ENCODE measurements at places on chromosomes 16 and 17.

DNA sequence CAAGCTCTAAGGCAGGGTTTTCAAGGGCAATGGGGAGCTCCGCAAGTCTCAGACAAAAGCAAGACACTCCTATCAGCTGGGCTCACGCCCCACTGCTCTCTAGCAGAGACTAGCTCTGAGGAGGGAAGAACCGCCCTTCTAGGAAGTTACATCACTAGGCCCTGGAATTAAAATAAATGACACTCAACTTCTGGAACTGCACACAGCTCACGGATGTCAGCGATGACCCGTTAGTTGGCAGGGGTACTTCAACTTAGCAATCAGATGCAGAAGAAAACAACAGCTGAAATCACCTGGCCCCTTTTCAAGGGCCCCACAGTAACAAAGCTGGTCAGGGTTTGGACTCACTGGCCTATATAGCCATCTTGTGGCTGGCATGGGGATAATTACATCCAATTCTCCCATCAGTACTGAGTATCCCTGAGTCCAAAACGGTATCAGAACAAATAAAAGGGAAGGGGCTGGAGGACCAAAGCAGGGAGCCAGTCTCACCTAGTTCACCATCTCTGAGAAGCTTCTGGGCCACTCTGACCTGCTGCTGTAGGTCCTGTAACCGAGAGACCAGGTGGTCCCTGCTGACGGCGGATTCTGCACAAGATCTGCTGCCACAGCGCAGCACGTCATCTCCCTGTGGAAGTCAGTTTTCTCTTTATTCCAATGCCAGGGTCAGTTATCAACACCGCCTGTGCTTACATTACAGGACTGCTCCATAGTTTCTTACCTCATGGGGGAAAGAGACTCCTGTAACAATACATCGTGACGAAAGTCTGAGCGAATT is 22.2 kb downstream of the SERPINF1 start:
- DNase-seq = no peak

- no peak for DNase-seq
Observed at GRCh38 chr16:55856950-55857349, 18.2 kb downstream of the CES5A start.

- no peak for DNase-seq
Observed at GRCh38 chr17:82237083-82237745, 8.4 kb downstream of the SLC16A3 start.

DNA sequence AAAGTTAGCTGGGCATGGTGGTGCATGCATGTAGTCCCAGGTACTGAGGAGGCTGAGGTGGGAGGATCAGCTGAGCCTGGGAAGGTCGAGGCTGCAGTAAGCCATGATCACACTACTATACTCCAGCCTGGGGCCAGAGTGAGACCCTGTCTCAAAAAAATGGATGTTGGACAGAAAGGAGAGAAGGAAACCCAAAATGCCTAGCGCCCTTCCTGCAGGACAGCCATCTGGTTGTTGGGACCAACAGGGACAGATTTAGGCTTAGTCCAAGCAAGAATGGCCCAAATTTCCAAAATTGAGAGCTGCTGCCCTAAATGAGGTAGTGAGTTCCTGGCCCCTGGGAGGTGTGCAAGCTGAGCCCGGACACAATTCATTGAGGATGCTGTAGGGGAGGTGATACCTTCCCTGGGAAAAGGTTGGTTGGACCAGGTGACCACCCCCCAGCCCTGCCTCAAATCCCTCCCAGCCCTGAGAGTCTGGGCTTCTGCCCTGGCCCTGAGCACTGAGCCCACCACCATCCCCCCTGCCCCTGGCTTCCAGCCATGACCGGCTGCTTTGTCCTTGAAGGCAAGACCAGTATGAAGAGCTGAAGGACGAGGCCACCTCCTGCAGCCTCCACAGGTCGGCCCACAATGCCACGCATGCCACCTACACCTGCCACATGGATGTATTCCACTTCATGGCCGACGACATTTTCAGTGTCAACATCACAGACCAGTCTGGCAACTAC is 35.1 kb downstream of the IL21R start:
- no peak for DNase-seq

DNA sequence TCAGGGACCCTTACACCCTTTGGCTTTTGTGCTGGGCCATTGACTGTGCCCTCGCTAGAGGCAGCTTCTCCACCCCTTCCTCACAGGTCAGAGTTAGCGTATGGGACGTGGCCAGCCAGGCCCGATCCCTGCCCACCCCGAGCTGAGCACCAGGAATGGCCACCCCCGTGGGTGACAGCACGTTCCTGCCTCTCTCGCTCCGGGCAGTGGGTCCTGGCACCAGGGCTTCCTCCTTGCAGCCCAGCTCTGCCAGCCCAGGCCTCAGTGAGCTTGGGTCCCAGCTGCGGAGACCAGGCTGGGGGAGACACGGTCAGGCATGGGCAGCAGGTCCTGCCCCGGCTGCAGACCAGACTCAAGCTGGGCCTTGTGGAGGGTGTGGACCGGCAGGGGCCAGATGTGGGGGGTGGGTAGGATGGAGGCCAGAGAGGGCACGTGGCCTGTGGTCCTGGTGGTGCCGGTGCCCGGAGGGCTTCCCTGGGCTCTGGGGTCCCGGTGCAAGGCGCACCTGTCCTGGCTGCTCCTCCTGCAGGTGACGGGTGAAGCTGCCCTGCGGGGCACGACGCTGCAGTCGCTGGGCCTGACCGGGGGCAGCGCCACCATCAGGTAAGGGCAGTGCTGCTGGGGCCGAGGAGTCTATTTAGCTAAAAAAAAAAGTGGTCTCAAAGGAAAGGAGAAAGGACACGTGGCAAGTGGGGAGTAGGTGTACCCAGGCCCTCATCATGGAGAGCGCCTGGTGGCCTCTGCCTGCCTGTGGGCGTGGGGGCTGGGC is 18.2 kb downstream of the ASPSCR1 start:
- DNase-seq = no peak

- no peak for DNase-seq
Observed at GRCh38 chr17:68377771-68378267, 79.5 kb downstream of the WIPI1 start.

- DNase-seq = no peak
Observed at GRCh38 chr16:12602811-12603698, 200.6 kb downstream of the CPPED1 start.

DNA sequence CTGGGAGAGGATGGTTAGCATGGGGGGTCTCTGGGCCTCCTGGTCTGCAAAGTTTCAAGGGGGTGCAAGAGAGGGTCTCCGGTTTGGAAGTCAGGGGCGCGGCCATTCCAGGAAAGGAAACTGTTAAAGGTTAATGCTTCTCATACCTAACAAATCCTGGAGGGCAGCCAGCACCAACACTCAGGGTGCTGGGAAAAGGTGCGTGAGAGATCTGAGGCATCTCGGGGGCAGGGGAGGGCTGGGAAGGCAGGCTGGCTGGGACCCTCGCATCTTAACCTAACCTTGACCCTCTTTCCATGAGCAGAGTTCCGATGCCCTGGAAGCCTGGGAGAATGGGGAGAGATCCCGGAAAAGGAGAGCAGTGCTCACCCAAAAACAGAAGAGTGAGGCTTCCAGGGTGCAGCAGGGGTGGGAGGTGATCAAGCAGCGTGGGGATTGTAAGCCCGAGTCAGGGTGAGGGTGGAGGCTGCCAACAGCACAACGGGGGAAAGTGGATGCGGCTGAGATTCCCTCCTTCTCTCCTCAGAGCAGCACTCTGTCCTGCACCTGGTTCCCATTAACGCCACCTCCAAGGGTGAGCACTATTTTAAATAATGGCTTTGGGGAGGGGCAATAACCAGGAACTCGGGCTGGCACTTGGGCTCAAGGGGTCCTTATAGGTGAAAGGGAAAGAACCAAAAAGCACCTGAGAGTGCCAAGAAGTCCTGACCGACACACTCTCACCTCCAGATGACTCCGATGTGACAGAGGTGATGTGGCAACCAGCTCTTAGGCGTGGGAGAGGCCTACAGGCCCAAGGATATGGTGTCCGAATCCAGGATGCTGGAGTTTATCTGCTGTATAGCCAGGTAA is 996 bp downstream of the TNFSF13 start:
- DNase-seq = no peak

DNA sequence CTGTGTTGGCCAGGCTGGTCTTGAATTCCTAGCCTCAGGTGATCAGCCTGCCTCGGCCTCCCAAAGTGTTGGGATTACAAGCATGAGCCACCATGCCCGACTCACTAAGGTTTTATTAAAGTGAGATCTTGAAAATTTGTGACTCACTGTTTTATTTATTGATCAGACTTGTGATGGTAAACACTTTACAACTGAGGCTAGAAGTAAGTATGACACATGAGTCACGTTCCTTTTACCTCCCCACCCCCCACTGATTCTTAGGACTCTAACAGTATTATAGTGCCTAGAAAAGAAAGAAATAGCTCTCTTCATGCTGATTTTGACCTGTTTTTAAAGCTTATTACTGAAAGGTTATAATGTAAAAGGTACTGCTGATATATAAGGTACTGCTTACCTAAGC is 160.6 kb downstream of the TANC2 start:
- no peak for DNase-seq

DNA sequence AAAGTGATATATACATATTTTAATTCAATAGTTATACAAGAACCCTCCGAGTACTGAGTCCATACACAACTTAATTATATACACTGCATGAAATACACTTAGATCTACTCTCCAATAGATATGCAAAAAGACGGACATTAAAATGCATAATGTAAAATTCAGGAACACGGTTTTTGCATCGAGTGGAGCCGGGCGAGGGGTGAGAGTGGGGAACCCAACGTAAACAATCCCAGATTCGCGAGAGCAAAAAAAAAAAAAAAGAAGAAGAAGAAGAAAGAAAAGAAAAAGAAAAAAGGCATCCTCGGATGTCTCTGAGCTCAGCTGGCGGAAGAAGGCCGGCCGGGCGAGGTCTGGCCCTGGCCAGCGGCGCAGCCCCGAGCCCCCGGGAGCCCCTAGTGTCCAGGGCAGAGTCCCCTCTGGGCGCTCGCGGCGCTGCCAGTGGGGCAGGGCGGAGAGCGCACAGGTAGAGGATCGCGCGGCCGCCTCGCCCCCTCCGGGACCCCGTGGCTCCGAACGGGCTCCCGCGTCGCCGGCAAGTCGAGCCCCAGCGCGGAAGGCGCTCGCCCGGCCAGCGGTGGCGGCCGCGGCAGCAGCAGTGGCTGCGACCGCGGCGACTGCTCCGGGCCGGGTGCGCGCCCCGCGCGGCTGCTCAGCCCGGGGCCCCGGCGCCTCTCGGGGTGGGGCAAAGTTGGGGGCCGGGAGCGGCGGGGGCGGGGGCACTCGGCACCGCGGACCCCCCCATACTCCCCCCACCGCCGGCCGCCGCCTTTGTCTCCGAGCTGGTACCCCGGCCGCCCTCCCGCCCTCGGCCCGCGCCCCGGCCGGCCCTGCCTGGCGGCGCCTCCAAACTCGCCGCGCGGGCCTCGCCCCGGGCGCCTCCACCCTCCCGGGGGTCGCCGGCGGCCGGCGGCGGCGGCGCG is 9.6 kb upstream of the ZFHX3 start:
- DNase-seq = no peak

DNA sequence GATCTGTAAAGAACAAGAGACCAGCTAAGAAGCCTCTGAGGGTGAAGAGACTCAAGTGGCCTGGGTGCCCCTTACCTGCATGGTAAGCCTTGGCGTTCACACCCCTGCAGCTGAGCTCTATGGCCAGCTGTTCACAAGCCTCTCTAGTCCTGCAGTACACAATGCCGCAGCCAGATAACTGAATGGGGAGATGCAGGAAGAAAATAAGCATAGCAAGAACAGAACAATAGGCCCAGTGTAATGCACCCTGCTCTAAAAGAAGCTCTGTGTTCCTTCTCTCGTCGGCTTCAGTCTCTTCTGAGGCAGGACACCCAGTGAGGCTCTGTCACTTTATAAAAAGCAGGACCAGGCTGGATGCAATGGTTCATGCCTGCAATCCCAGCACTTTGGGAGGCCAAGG is 5.4 kb downstream of the RECQL5 start:
- no peak for DNase-seq

- DNase-seq = no peak
Observed at GRCh38 chr16:75702242-75702641, 981 bp upstream of the DUXB start.

GRCh38 chr17:66491213-66491612 is 188.8 kb downstream of the PRKCA start:
- DNase-seq = no peak

- DNase-seq = no peak
Observed at GRCh38 chr16:88435437-88436355, 17.4 kb upstream of the ZFPM1 start.

DNA sequence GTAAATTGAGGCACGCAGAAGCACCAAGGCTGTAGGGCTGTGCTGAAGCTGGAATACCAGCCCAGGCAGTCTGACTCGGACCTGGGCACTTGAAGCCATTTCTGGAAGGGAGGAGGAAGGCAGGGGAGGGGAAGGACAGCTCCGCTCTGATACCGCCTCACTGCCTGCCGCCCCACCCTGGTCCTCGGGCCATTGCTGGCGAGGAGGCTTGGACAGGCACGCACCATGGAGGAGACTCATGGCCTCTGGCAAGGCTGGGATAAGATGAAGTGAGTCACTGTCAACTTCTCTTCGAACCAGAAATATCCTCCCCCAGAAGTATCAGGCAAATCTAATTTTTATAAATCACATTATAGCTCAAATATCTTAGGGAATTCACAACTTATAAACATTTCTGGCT is 81.3 kb downstream of the SDK2 start:
- DNase-seq = no peak

DNA sequence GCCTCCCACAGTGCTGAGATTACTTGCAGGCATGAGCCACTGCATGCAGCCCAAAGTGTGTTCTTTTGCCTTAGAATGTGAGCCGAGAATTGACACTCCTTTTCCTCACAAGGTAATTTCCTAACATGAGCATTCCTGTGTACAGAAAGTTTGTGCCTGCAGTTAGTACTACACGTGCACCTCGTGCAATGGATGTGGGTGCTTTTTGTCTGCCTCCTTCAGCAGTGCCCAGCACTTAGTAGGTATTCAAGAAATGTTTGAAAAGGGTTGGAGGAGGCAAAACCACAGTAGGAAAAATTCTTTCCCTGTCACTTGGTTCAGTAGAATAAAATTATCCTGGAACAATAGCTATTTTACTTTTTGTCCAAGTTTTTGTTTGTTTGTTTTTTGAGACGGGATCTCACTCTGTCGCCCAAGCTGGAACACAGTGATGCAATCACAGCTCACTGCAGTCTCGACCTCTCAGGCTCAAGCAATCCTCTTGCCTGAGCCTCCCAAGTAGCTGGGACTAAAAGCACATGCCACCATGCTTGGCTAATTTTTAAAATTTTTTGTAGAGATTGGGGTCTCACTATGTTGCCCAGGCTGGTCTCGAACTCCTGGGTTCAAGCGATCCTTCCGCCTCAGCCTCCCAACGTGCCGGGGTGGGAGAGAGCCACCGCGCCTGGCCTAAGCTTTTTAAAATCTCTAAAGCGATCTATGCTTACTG is 2.4 kb downstream of the NDE1 start:
- DNase-seq = no peak

- no peak for DNase-seq
Observed at GRCh38 chr17:14950216-14950615, 314.9 kb downstream of the PMP22 start.

- DNase-seq = no peak
Observed at GRCh38 chr17:82696916-82697807, 1.3 kb downstream of the RAB40B start.
